ENCODE measurements at places on chromosomes 4 and X.

GRCh38 chr4:159719531-159719930, 616.7 kb downstream of the RAPGEF2 start:
- no peak for DNase-seq

GRCh38 chrX:135295944-135296305, 13.4 kb upstream of the ETDC start:
- DNase-seq = no peak

- no peak for DNase-seq
Measured at GRCh38 chr4:24809376-24809775, 14.0 kb downstream of the SOD3 start.

GRCh38 chr4:123832173-123833026, 435.8 kb downstream of the SPRY1 start:
- no peak for DNase-seq

DNA sequence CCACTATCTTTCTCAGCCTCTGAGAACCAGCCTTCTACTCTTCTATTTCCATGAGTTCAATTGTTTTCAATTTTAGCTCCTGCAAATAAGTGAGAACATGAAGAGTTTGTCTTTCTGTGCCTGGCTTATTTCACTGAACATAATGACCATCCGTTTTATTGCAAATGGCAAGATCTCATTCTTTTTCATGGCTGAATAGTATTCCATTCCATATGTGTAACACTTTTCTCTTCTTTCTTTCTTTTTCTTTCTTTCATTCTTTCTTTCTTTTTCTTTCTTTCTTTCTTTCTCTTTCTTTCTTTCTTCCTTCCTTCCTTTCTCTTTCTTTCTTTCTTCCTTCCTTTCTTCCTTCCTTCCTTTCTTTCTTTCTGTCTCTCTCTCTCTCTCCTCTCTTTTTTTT, 228.7 kb downstream of the SHOX start:
- DNase-seq = no peak

DNA sequence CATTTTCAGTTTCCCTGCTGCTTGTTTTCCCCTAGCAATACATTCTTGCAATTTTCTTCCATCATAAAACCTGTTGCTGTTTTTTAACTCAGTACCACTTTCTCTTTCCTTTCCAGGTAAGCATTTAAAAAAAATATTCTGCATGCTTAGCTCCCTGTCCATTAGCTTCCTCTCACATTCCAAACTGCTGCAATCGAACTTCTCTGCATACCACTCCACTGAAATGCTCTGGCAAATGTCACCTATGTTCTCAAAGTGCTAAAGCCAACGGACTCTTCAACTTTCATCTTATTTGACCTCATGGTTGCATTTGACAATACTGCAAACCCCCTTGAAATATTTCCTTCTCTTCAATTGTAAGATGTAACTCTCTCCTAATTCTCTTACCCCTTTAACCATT, 192.7 kb downstream of the ANAPC10 start:
- DNase-seq = no peak

- no peak for DNase-seq
Measured at GRCh38 chr4:160110891-160111290, 1008.0 kb downstream of the RAPGEF2 start.

- DNase-seq = no peak
Measured at GRCh38 chrX:128891554-128891953, 631.7 kb downstream of the SMARCA1 start.

GRCh38 chr4:63211375-63211774, 1197.9 kb downstream of the TECRL start:
- DNase-seq = no peak

DNA sequence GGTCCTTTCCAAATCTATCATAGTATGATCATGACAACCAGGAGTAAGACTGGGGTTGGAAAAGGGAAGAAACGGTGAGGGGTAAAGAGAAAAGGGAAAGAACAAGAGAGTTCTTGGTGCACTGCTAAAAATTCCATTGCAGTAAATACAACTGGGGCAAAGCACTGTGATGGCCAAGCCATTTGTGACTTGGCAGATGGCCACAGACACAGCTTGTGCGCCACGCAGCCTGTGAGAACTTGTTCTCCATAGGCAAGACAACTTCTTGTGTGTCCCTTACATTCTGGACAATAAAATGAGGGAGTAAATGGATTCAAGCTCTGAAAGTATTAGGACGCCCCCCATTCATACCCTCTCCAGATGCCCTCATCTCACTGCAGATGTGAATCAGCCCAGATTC, 10.9 kb downstream of the MFAP3L start:
- no peak for DNase-seq

DNA sequence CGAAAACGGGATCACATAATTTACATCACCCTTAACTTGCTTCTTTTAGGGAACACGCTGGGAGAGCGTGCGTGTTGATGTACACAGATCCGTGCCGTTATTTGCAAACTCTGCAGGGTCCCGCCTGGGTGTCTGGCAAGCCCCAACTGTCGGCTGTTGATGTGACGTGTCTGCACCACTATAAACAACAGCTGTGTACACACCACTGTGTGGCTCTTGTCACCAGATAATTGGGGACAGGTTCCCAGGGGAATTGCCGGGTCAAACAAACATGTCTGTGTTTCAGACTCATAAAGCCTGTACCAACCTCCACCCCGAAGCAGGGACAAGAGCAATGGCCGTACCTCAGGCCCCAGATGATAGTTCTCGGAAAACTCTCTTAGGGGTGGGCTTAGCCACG, 105.0 kb upstream of the AFAP1 start:
- no peak for DNase-seq

GRCh38 chrX:63686878-63687714, 97.9 kb downstream of the ARHGEF9 start:
- no peak for DNase-seq

DNA sequence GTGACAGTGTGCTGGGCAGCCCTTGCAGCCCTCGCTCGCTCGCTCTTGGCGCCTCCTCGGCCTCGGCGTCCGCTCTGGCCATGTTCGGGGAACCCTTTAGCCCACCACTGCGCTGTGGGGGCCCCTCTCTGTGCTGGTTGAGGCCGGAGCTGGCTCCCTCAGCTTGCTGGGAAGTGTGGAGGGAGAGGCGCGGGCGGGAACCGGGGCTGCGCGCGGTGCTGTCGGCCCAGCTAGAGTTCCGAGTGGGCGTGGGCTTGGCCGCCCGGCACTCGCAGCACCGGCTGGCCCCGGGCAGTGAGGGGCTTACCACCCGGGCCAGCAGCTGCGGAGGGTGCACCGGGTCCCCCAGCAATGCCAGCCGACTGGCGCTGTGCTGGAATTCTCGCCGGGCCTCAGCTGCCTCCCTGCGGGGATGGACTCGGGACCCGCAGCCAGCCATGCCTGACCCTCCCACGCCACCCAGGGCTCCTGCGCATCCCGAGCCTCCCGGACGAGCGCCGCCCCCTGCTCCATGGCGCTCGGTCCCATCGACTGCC, 770.1 kb upstream of the GALNTL6 start:
- no peak for DNase-seq

DNA sequence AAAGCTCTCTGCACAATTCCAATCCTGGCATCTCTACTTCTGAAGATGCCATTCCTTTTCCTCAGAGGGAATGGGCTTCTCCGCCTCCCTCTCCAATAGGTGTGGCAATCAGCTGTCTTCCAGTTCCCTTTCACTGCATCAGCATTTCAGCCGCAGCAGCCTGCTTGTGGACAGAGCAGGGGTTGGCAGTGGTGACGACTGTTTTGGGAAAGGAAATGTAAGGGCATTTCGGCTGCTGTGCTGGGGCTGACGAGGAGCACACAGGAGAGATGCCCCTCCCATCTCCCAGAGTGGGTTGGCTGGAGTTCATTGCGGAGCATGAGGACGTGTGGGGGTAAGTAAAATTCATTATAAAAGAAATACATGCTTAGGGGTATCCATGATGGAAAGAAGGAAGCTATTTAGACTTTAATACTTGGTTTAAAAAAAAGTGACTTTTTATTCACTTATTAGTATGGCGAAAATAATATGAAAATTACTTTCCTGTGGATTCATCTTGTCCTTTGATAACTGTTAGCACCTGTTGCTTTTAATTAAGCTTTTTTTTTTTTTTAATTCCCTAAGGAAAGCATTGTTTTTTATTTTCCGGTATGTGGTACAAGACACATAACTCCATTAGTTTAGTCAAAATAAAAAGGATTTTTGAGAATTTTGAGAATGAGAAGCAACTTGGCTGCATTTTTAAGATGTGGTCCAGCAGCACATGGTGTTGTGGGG, at the start of gene LIMCH1:
TSS of gene LIMCH1 (plus strand) at position 141 of the 717 bp plus-strand sequence. CDS start 67,839 bp downstream, outside the sequence.
- no peak for DNase-seq

- no peak for DNase-seq
Measured at GRCh38 chr4:119317990-119318389, 3.9 kb downstream of the FABP2 start.

DNA sequence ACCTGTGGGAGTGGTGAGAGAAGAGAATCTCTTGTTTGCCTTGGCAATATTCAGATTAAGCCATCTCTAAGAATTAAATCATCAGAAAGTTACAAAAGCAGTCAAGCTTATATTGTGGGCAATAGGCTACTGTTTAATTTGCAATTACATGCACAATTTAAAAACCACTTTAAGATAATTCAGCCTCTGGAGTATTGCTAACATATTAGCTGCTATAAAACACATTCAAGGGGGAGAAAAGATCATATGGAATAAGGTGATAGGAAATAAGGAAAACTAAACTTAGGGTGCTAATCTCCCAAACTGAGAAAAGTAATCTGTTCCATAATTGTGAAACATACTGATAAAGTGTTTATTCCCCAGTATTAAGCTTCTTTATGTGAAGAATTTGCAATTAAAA, 103.9 kb downstream of the ARAP2 start:
- DNase-seq = no peak

GRCh38 chr4:948936-949300, 16.7 kb downstream of the TMEM175 start:
- no peak for DNase-seq

GRCh38 chr4:41000356-41000755, 214.0 kb downstream of the APBB2 start:
- DNase-seq = no peak

DNA sequence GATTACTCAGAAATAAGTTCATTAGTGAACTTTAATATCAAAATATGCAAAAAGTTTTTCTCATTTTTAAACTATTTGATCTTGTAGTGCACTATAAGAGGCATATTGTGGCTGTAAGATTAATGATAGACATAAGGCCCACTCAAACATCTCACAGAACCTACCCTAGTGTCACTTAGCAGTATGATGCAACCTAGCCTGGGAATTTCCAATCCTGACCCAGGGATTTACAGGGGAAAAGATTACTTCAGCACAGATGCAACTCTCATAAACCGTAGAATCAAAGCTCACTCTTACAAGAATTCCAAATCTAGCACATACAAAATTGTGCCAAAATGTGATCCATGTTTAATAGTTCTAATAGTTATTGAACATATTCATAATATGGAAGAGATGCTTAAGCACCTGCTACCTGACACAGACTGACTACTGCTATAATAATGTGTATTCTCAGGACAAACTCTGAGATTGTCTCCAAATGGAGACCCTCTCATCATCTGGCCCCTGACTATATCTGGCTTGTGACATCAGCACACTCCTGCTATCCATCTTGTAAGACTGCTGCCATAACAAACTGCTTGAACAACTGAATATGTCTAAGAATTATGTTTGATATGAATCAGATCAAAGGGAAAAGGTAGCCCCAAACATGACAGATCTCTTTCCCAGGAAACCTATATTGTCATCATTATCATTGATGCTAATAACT, 271.9 kb downstream of the PABPC4L start:
- no peak for DNase-seq

DNA sequence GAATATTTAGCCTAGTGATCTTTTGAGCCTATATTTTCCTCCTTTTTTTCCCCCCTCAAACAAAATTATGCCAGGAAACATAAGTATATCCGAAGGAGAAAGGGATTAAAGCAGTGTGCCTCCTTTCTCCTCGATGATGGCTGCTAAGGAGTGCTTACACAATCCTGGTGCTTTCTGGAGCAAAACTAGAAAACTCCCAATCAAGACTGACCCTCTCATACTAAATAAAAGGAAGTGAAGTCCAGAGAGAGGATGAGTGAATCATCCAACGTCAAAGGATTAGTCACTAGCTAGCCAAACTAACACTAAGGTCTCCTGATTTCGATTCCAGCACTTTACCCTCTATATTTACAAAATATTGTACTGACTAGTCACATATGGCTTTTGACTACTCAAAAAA, 146.8 kb downstream of the PPP3CA start:
- no peak for DNase-seq

DNA sequence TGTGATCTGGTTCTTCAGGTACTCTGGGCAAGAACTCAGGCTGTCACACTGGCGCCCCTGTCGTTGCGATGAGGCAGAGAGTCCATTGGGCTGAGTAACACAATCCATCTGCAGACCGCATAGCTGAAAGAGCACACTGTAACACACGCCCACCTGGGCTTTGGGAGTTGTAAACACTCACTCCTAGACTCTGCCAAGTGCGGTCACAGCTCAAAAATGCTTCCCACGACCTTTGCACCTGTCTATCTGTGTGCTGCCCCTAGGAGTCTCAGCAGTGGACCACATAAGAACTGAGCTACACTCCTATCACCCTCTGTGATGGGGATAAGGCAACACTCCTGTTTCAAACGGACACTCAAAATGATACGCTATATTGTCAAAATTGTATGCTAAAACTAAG, 2028.3 kb downstream of the PCDH7 start:
- no peak for DNase-seq

DNA sequence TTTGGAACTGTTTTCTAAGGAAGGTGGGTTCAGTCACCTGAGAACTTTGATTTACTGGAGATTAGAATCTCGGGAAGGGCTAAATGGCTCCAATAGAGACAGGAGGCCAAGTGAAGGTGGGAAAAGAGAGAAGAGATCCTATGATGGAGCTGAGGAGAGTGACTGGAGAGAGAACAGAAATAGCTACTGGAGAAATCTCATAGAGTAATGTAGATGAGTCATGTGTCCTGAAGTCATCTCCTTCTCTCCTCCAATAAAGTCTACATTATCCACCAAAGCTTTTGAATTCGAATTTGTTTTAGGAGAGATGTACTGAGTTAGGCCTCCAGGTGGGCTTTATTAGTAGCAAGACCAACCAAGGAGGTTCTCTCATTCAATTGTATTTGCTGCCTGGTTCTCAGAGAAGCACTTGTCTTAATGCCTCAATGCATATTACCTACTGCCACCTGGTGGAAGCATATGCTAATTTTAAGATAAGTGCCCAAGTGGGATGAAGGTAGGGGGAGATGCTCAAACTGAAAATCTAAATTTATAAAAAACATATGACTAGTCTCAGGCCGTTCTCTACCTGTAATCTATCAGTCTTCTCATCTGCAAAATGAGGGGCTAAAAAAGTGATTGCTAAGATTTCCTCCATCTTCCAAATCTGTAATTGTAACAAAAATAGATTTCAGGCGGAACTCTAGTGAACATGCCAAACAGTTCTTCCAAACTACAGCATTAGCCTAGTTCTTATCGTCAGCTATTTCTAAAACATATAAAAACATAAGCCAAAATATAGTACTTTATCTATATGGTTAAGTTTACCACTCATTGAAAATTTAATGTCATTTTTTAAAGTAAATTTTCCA, 24.4 kb downstream of the TXK start:
- DNase-seq = no peak

DNA sequence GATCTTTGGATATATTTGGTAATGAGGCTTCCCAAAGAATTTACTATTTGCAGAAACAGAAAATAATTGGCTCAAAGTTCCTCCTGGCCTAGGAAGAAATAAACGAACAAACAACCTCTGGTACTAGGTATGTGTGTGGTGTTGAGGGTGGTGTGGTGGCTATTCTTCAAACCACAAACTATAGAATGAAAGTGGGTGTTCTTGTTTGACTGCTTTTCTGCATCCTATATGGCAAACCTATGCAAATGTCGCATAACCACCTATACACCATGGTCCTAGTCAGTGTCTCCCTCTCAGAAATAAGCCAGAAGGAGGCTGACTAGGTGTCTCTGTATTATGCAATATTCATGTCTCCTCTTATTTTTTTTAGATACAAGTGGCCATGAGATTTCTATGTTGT, 106.6 kb upstream of the PCDH18 start:
- DNase-seq = no peak
